ENCODE measurements at places on chromosomes 7 and 10.

DNA sequence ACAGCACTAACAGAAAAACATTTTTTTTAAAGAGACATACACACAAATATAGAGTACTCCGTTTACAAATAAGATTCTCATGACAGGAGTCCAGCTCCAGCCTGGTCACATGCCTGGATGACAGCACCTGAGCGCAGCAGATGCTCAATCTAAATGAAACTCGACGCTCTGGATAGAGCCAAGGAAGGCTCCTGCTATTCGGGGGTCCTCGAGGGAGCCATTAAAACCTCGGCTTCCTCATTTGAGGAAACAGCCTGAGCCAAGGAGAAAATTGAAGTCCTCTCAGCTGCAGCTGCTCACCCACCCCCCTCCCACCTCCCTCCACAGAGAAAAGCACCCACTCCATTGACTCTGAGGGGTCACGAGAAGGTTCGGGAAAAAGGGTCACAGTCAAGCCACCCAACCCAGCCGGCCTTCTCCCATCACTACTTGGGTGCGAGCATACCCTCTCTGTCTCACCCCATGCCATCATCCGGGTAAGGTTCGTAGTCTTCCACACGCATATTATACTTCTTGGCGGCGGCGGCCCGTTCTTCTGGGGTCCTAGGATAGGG, 673 bp downstream of the NDUFB8 start:
- no peaks in the 10 kb centered on the region for H3K27me3 ChIP-seq
- H3K27ac ChIP-seq: peak overlapping the region; percentile 94
- H3K36me3 ChIP-seq: peaks cover 30% of the 10 kb centered on the region
- no peak for ATAC-seq

DNA sequence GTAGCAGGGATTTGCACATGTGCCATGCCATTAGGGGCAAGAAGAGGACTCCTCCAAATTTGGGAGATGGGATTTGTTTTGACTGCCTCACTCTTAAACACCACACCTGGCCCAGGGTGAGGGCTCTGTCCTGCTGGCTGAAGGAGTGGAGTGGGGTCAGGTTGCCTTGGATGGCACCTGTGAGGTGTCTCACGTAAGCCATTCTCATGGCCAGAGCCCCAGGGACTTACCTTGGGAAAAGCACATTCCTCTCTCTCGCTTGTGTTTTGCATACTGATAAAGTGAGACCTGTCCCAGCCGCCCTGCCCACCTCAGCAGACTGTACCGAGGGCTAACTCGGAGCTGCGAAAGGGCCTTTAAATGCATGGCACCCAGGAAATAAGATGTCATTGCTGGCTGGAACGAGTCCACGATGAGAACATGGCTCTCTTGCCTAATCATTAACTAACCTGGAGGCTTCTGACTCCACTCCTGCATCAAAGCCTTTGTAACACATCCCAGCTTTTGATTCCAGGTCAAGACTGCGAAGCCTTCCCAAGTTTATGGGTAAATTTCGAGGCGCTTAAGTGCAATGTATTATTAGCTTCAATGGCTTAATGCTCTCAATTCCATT, 184.0 kb upstream of the RNF32 start:
- no peak for ATAC-seq
- H3K4me1 ChIP-seq: no peaks in the 10 kb centered on the region
- H3K27ac ChIP-seq: no peak overlapping the region
- H3K4me3 ChIP-seq: no peak overlapping the region

DNA sequence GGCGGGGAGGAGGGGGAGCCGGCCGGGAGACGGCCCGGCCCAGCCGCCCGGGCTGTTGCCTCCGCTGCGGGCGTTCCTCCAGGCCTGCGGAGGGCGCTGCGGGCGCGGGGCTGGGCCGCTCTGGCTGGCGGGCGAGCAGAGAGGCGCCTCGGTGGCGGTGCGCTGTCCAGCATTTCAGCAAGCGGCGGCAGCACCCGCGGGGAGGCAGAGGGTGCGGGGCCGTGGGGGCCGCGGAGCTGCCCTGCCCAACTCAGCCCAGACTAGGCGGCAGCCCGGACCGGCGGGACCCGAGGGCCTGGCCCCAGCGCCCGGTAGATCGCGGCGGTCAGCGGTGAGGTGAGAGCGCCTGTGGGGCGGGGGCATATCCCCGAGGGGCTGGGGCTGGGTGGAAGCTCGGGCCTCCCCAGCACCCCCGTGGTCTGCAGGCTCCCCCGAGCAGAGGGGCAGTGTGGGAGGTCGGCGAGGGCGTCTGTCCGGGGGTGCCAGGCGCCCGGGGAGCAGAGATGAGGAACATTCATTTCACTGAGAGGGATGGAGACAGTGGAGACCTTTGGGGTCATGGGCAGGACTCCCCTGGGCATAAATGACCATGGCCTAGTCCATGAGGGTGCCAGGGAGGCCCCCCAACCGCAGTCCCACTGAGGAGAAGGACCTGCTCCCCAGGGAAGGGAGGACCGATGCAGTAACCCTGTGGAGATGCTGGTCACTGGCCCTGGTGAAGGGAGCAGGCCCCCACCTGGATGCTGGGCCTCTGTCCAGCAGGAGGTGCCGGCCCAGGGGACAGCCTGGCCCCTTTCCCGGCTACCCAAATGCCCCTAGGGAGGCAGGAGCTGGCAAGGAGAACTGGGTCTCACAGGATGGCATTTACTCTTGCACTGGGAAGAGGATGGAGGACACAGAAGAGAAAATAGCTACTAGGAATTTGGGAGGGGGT, at the start of gene SRRM3:
SRRM3 (plus strand) TSS at position 165 of the 934 bp plus-strand sequence. CDS start 33,171 bp downstream, outside the sequence.
- H3K4me3 ChIP-seq: no peak within 1 kb of the TSS
- H3K4me1 ChIP-seq: no peaks in the 10 kb centered on the region
- peak; percentile 73 for ATAC-seq
- no peaks in the 10 kb centered on the region for H3K36me3 ChIP-seq
- peaks cover 73% of the 10 kb centered on the region for H3K27me3 ChIP-seq

- H3K4me3 ChIP-seq: no peak overlapping the region
- no peak overlapping the region for H3K27ac ChIP-seq
- ATAC-seq: no peak
- no peaks in the 10 kb centered on the region for H3K27me3 ChIP-seq
Measured at GRCh38 chr7:50202052-50202555, 102.4 kb upstream of the IKZF1 start.

DNA sequence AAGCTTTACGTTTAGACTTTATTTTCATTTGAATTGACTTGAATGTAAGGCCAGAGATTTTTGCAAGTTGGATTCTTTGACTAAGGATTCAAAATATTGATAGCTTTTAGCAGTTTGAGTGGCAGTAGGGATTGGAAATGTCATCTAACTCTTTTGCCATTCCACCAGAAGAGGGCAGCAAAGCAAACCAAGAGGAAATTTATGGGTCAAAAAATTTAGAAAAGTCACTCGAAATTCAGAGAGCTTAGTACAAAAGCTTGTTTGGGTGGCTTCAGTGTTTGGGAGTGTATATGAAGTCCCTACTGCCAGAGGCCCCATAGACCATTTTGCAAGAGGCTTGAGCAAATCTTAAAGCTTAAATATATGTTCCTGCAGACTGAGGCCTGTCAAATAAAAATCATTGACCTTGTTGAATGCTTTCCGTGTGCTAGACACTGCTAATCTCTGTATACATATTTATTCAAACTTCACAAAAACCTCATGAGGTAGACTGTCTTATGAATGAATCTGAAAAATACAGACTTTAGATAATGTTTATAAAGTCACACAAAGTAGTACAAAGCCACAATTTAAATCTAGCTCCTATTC, 44.6 kb upstream of the RSBN1L start:
- H3K36me3 ChIP-seq: peaks cover 10% of the 10 kb centered on the region
- no peak overlapping the region for H3K27ac ChIP-seq
- ATAC-seq: no peak
- no peaks in the 10 kb centered on the region for H3K4me1 ChIP-seq
- H3K4me3 ChIP-seq: no peak overlapping the region

DNA sequence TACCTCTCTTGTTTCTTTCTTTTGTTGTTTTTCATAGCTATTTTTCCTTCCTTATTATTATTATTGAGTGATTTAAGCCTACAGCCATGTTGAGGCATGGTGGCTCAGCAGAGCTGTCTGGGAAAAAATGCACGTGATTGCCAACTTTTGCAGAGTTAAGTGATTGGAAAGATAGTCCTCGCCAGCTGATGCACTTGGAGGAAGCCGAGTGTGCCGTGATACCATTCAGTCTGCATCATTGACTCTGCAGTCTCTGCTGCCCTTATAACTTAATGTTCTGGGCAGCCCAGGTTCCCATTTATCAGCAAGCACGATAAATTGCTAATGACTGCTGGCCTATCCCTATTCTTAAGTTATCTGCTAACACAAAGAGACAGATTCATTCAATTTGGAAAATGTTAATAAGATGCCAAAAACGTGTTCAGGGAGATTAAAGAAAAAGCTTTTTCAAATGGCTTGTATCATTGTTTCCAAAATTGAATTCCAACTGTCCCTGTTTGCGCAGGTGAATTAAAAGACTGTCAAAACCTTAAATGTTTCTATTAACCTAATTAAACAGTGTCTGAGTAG, 232.9 kb upstream of the NPY start:
- no peaks in the 10 kb centered on the region for H3K36me3 ChIP-seq
- H3K4me3 ChIP-seq: no peak overlapping the region
- ATAC-seq: no peak
- H3K27me3 ChIP-seq: peaks cover 20% of the 10 kb centered on the region
- no peaks in the 10 kb centered on the region for H3K4me1 ChIP-seq

- no peak overlapping the region for H3K4me3 ChIP-seq
- H3K36me3 ChIP-seq: peaks cover 59% of the 10 kb centered on the region
- no peaks in the 10 kb centered on the region for H3K27me3 ChIP-seq
- H3K27ac ChIP-seq: no peak overlapping the region
- no peak for ATAC-seq
- no peaks in the 10 kb centered on the region for H3K4me1 ChIP-seq
Measured at GRCh38 chr7:151133986-151134742, 33.3 kb downstream of the GBX1 start.

DNA sequence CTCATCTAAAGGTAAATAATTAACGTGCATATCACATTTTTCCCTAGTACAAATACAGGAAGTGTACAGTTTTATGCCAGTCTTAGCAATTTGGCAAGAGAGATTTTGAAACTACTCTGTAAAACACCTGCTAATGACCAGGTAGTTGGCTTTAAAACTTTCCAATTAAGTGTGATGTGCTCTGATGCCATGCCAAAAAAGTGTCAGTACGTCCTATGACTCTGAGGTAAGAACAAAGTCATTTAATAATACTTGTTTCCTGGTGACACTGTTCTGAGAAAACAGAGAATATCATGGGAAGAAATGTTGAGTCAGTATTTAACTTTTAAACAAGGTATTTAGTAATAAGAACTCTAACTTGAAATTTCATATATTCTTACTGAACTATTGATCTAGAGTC, 9.6 kb downstream of the PDZD8 start:
- no peak overlapping the region for H3K4me3 ChIP-seq
- ATAC-seq: no peak
- no peaks in the 10 kb centered on the region for H3K27me3 ChIP-seq
- H3K27ac ChIP-seq: no peak overlapping the region
- H3K4me1 ChIP-seq: peaks cover 44% of the 10 kb centered on the region

DNA sequence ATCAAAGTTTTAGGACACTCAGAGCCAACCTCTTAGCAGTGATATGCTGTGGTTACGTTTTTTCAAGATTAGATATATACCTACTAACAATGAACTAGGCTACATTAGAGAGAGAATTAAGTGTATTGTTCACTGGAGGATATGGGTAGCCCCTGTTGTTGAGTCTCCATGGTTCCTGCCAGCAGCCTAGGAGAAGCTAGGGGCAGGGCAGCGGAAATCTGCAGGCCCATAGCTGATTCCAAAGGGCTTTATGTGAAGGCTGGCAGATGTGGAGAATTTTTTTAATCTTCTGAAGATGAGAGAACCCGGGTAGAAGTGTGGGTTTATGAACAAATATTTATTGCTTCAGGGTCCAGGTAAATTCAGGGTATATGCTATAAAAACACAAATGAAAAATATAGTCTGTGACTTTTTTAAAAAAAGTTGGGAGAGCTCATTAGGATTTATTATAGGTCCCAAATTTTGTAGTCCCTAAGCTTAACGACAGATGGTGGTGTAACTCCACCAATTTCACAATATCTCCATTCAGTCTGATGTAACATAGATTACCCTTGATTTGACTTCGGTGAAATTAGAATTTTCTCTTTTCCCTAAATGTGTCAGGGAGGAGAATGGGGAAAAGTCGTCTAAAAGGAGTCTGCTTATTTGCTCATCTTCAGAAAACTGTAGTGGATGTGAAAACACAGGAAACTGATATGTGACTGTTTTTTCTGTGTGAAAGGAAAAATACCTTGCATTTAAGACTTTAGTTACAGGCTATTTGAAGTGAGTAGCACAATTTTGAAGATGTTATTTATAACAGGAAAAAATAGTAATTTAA, 163.0 kb upstream of the PPP1R3A start:
- peaks cover 77% of the 10 kb centered on the region for H3K27me3 ChIP-seq
- peaks cover 42% of the 10 kb centered on the region for H3K4me1 ChIP-seq
- no peak overlapping the region for H3K27ac ChIP-seq

DNA sequence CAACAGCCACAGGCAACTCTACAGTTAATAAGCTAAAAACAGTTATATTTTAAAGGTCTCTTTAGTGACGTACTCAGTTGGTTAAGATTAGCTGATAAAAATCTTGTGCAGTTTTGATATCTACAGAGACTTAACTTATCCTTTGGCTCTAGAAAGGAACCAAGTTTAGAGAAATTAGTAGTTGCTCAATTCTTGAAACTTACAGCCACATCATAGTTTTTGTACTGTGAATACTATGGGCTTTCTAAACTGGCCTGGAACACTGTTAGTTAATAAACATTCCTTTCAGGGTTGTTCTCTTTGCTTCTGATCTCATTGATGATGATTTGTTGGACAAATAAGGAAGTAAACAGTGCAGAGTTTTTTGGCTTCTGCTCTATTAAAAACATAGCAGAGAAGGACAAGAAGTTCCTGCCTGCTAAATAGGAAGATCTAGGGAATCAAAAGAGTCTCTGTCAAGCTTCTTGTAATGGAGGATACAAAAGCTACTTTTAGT, 73.1 kb downstream of the MKLN1 start:
- no peak overlapping the region for H3K4me3 ChIP-seq
- ATAC-seq: no peak
- H3K36me3 ChIP-seq: peaks cover 68% of the 10 kb centered on the region
- peaks cover 19% of the 10 kb centered on the region for H3K4me1 ChIP-seq
- no peaks in the 10 kb centered on the region for H3K27me3 ChIP-seq

- H3K27me3 ChIP-seq: no peaks in the 10 kb centered on the region
- no peak overlapping the region for H3K4me3 ChIP-seq
- H3K36me3 ChIP-seq: peaks cover 50% of the 10 kb centered on the region
- no peak for ATAC-seq
- H3K4me1 ChIP-seq: peaks cover 2% of the 10 kb centered on the region
- H3K27ac ChIP-seq: no peak overlapping the region
Measured at GRCh38 chr10:75028748-75029147, 82.7 kb upstream of the SAMD8 start.

GRCh38 chr10:24952707-24953645, 570 bp upstream of the PRTFDC1 start:
- H3K27me3 ChIP-seq: no peaks in the 10 kb centered on the region
- H3K36me3 ChIP-seq: no peaks in the 10 kb centered on the region
- peak overlapping the region; percentile 83 for H3K27ac ChIP-seq
- H3K4me3 ChIP-seq: peak overlapping the region; percentile 76

DNA sequence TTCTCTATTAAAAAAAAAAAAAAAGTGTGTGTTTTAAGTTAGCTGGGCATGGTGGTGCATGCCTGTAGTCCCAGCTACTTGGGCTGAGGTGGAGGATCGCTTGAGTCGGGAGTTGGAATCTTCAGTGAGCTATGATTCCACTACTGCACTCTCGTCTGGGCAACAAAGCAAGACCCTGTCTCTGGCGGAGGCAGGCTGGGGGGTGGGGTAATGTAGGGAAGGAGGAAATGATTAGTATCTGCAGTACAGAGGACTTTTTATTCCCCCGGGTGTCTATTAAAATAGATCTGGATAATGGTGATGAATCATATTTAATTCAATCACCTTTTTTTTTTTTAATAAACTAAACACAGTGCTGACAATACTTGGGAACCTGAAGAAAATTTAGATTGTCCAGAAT, 6.5 kb downstream of the CBX3 start:
- H3K27me3 ChIP-seq: no peaks in the 10 kb centered on the region
- ATAC-seq: no peak
- peaks cover 56% of the 10 kb centered on the region for H3K36me3 ChIP-seq
- no peak overlapping the region for H3K4me3 ChIP-seq
- H3K4me1 ChIP-seq: peaks cover 50% of the 10 kb centered on the region
